ENCODE measurements at places on chromosomes 1 and 21.

GRCh38 chr1:248750496-248750895 lies 5.1 kb downstream of the LYPD8 start:
- DNase-seq: no peak

- no peak for DNase-seq
Measured at GRCh38 chr1:27416387-27417111, 24.1 kb downstream of the GPR3 start.

DNA sequence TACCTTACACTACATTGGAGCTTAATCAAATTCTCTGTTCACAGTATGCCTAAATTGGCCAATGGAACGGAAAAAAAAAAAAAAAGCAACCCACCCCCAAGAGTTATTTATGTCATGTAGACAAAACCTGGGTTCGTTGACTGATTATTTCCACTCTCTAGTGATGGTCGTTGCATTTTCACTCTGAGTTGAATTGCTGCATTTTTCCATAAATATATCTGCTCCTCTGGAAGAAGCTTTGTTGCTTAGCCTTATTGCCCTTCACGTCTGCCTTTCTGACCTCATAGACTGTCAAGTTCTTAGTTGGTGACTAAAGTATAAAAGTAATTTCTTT lies 90.2 kb upstream of the RUNX1 start:
- no peak for DNase-seq

DNA sequence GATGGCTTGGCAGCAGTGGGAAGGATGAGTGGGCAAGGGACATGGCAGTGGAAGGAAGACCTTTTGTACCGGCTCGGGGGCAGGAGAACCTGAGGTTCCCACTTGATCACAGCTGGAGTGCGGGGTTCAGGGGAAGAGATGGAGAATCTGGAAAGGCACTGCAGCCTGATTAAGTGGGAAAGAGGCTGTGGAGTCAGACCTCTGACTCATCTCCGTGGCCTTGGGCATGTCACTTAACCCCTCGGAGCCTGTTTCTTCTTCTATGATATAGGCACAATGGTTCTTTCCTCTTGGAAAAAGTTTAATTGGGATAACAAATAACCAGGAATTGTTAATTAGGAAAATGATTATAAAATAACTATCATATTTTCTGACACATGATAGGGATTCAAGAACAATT lies 13.1 kb upstream of the TMEM61 start:
- no peak for DNase-seq

DNA sequence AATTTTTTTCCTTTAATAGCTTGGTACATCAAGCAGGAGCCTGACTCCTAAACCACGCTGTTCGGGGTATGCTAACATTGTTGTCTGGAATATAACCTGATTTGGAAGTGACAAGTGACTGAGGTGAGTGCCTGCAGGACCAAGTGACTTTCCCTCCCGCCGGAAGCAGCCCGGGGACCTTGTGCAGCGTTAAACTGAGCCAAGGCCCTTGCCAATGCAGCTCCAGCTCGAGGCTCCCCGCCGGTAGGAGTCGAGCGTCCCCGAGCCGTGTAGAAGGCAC lies 716 bp upstream of the MTARC1 start:
- no peak for DNase-seq

- no peak for DNase-seq
Measured at GRCh38 chr21:25579226-25580013, 27.9 kb downstream of the MRPL39 start.

DNA sequence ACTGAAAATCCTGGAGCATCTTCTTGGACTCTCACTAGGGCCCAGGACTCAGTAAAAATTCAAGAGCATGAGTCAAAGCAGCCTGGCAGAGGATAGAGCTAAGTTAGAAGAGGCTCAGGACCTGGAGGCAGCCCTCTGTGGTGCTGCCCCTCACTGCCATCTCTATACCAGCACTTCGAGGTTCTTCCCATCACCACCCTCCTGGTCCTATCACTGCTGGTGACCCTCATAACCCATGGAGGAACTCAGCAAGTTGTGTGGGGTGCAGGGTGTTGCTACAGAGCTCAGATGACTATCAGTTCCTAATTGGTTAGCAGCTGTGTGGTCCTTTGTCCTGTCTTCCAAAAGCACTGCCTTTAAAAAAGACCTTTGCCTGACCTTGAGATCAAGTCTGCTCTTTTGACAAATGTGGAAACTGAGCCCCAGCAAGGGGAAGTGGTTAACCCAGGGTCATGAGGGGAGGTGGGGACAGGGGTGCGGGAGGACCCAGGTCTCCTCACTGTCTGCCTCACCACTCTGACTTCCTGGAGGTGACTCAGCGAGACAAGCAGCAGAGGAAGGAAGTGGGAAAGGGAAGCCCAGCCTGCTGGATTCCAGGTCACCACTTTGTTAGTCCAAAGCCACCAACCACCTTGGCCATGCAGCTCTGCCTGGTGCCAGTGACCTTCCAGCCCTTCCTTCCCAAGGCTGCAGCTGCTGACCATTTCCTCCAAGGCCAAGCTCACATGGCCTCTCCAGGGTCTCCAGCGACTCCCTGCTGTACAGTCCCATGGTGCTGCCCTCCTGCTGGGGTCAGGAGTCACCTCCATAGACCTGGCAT lies 199.4 kb upstream of the EDN2 start:
- no peak for DNase-seq

- DNase-seq: no peak
Measured at GRCh38 chr1:220691053-220691684, 1.0 kb downstream of the C1orf115 start.

GRCh38 chr1:198096390-198096789 lies 60.4 kb upstream of the NEK7 start:
- no peak for DNase-seq
